ENCODE measurements at places on chromosomes 4 and X.

GRCh38 chrX:154727418-154727817 is 23.5 kb downstream of the GAB3 start:
- DNase-seq = no peak

GRCh38 chrX:107878106-107878505 is 52.4 kb downstream of the MID2 start:
- DNase-seq = no peak

DNA sequence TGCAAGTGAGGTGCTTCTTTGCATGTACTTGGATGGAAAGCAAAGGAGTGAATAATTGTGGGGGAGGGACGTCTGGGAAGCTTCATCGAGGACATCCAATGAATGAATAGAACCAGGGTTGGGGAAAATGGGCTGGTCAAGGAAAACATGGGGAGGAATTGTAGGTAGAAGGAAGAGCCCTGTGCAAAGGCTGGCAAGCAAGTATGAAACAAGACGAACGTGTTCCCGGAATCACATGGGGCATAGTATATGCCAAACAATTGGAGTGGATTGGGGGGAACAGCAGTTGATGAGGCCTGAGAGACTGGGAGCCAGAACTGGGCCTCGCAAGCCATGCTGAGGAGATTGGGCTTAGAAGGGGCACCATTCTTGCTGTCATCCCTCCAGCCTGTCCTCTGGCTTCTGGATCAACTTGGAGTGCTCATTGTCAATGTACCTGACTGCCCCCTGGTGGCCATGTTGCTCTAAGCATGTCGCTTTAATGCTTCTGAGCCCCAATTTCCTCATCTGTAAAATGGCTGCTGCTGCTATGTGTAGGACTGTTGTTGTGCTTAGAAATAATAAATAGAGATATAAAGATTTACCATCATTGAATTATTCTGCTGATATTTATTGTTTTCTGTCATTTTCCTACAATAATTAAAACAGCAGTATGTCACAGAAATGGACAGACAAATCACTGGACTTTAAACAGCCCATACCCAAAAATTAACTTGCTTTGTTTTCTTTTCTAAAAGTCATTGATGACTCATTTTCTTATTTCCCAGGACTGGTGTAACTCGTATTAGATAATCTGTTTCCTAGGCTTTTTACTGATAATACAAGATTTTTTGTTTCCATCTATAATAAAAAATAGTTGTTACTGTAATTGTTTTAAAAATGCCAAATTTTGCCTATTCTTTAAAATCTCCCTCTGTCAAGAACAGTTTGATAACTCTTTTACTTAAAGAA is 66.4 kb downstream of the JADE3 start:
- peak; percentile 53 for DNase-seq

DNA sequence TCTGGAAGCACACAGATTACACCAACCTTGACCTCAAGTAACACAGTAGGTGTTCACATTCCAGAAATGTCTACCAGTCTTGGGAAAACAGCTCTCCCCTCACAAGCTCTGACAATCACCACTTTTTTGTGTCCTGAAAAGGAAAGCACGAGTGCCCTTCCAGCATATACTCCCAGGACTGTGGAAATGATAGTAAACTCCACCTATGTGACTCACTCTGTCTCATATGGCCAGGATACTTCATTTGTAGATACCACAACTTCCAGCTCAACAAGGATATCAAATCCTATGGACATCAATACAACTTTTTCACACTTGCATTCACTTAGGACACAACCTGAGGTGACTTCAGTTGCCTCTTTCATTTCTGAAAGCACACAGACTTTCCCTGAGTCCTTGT is 46.9 kb downstream of the ADGRG4 start:
- no peak for DNase-seq

- DNase-seq = no peak
Observed at GRCh38 chr4:95439071-95439470, 109.7 kb downstream of the UNC5C start.

DNA sequence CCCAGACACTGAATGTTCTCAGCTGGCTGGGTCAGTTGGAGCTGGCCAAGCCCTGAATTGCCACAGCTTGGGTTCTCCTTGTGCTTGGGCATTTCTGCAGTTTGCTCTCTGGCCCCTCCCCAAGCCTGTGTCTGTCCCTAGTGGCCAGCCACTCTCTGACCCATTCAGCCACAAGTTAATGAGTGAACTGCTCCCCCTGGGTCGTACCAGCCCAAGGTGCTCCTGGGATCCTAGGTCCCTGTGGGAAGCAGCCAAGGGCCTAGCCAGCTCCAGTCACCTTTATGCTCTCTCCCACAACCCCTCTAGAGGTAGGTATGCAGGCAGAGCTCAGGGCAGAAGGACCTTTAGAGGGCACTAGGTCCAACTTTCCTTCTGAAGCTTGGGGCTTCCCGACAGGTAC is 51.5 kb downstream of the STARD8 start:
- DNase-seq = no peak

DNA sequence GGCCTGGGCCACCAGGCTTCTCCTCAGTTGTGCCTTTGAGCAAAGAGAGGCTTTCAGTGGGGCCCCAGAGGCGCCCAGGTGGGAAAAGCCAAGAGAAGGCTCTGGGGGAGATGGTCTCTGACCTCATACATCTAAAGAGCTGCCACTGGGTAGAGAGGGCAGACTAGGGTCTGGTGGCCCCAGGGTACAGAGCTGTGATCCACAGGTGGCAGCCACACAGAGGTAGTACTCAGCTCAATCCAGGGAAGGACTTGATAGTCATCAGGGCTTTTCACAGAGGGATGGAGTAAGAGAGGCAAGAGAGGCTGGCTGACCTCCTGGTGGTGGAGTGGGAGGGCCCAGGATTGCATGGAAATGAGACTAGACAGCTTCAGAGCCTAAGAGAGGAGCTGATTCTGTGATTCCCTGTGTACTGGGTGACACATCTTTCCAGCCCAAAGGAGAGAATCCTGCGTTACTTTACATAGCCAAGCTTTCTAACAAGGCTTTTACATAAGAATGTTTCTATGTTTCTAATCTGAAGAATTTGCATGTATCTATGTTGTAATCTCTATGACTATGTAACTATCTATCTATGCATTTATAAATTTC is 53.2 kb upstream of the PJA1 start:
- no peak for DNase-seq

DNA sequence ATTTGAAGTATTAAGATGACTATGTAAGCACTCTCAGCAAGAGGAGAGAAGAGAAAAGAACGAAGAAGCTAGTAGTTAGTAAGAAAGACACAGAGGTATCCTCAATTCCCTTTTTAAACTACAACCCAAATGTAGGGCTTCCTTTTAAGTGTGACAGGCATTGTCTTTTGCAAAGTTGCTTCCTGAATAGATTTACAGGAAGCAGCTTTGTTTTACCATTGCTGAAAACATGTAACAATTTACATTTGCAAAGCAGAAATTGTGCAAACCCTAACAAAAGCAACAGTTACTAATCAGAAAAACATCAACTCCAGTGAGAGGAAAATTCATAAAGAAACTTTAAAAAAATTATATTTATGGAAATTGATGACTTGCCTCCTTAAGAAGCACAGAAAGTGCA is 96.4 kb downstream of the FAM13A start:
- DNase-seq = no peak

DNA sequence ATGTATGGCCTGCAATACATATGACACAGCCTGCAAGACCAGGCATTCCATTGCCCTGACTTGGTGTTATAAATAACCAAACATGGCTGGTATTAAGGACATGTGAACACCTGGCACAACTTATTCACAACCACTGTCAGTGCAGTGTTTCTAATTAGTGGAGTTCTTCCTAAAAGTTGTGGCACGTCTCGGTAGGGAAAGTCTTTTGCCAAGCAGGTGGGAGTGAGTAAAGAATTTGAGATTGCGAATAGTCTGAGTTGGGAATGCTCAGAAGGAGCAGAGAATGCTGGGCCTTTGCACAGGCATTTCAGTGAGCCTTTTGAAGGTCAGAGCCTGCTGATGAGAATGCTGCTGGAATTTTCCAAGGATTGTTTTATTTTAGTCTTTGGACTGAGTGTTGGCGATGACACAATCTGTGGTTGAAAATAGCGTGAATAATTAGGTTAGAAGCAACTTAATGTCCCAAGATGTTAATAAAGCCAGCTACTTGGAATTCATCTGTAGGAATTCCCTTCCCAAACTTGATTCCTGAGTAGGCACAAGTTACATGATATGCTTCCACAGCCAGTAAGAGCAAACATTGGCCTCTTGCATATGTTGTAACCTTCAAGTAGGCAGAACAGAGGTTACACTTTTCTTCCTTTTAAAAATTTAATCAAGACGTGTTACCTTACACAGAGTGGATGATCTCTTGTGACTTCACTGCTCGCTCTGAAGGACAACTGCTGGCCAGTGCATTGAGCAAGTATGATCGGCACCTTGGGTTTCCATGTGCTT is 83.6 kb upstream of the PGRMC2 start:
- DNase-seq = no peak

- DNase-seq = no peak
Observed at GRCh38 chr4:119490335-119490734, 138.3 kb downstream of the PDE5A start.

GRCh38 chrX:71095981-71096759 is 519 bp downstream of the FOXO4 start:
- DNase-seq = peak; percentile 83

DNA sequence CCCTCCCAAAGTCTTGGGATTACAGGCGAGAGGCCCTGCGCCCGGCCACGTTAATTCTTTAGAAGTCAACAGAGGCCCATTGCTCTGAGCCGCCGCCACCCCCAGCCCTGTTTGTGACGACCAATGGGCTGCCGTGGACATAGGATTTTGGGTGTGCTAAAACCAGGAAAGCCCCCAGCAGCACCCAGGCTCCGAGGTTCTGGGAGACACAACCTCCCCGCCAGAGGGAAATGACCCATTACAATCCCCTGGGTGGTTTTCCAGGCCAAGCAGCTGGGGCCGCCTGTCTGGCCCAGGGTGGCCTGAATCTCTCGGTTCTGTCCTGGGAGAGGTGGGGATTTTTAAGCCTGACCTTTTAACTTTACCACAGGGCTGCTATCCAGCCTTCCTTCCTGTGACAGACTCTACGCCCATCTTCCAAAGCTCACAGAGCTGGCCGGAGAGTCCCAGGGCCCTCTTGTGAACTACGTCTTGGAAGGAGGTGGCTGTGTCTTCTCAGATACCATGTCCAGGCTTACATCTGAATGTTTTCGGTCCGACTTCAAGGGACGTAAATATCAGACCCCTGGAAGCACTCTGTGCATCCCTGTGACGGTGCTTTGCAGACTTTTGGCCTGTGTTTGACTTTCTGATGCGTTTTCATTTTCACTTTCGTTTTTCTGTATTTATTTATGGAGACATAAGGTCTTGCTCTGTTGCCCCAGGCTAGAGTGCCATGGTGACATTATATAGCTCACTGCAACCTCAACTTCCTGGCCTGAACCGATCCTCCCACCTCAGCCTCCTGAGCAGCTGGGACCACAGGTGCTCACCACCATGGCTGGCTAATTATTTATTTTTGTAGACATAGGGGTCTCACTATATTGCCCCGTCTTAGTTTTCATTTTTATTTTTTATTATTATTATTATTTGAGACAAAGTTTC is 36.0 kb downstream of the P2RY8 start:
- DNase-seq = peak; percentile 60

GRCh38 chrX:149471397-149471796 is 33.7 kb downstream of the IDS start:
- no peak for DNase-seq

Measured in CD4-positive, alpha-beta memory T cell (primary cell).